Uterus (tissue), 4 donors: ENCODE measurements at places on chromosomes 4 and X.

- no peak for DNase-seq
Measured at GRCh38 chr4:173736840-173737239, 206.8 kb upstream of the HAND2 start.

GRCh38 chr4:82484996-82485783 is 54.8 kb downstream of the ENOPH1 start:
- no peak for DNase-seq

GRCh38 chr4:113733685-113734084 is 27.9 kb downstream of the CAMK2D start:
- no peak for DNase-seq

GRCh38 chr4:6682862-6683590 is 10.7 kb upstream of the S100P start:
- no peak for DNase-seq

DNA sequence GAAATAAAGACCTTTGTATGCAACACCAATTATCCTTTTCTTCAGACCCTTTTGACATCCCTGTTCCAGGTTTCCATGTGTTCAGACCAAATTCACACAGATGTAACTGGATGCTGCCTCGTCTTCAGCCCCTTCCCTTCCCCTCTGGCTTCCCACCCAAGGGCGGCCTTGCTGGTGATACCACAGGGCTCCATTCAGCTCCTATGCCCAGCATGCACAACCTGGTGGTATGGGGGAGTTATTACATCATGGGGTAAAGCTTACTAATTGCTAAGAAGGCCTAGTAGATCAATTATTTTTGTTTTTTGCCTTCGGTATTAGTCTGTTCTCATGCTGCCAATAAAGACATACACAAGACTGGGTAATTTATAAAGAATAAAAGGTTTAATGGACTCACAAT is 317.0 kb upstream of the CXXC4 start:
- no peak for DNase-seq

- no peak for DNase-seq
Measured at GRCh38 chr4:185709802-185710486, 102.0 kb downstream of the SORBS2 start.

DNA sequence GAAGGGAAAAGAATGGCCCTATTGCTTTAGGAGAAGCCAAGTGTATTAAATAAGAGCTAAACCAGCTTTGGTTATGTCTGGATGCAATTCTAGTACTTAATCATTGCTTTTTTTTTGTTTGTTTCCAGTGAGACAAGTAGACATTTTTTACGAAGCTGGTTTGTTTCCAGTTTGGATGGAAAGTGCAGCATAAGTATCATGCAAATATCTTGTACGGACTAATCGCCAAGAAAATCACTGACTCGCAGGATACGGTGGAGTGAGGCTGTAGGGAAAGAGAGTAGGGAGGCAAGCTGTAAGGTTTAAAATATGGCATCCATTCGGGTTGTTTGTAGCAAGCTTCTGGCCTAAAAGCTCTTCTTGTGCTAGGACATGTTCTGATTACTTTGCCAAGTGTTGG is 64.8 kb downstream of the HPGD start:
- peak; percentile 69 for DNase-seq

DNA sequence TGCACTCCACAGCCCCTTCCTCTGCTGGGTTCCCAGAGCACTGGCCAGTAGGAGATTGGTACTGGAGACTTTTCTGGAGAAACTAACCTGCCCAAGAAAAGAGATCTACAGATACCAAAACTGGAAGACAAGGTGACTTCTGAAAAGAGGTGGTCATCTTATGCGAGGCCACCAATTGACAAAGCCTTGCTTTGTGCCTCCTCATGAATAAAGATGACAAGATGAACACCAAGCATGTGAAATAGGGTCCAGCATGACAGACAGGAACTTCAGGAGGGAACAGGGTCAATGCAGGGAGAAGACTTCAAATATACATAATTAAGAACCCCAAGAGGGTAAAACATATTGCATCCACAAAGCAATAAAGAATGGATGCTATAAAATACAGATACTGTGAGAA is 137.9 kb downstream of the APBB2 start:
- DNase-seq: no peak

- DNase-seq: no peak
Measured at GRCh38 chr4:40916880-40917279, 167.1 kb downstream of the NSUN7 start.

DNA sequence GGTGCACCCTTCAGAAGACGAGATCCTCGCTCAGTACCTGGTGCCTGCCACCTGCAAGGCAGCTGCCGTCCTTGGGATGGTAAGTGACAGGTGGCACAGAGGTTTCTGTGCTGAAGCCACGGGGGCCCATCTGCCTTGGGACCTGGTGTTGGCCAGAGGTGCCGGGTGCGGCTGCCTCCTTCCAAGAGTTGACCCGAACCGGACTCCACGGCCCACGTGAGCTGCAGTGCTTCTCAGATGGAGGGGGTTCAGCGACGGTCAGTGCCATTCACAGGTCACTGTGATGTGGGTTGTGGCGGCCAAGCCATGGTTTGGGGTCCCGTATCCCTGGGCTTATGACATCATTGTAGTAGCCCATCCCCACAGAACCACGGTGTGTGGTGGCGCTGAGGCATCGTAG is 19.0 kb upstream of the MSANTD1 start:
- DNase-seq: no peak

DNA sequence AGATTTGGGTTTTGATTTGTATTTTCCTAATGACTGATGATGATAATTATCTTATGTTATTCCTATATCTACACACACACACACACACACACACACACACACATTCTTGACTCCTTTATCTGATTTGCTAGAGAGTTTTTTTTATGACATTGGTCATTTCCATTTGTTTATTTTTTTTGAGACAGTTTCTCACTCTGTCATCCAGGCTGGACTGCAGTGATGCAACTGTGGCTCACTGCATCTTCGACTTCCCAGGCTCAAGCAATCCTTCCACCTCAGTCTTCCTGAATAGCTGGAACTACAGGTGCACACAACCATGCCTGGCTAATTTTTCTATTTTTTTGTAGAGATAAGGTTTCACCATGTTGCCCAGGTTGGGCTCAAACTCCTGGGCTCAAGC is 6.7 kb downstream of the ZNF81 start:
- no peak for DNase-seq

GRCh38 chr4:184732126-184732525 is 1.8 kb downstream of the CENPU start:
- no peak for DNase-seq

- DNase-seq: no peak
Measured at GRCh38 chr4:109385260-109385659, 48.4 kb upstream of the SEC24B start.

- no peak for DNase-seq
Measured at GRCh38 chr4:38928974-38929373, 61.4 kb downstream of the FAM114A1 start.

GRCh38 chr4:2040391-2041238 is 18.5 kb upstream of the NAT8L start:
- DNase-seq: no peak

- DNase-seq: no peak
Measured at GRCh38 chrX:44245733-44246132, 97.7 kb downstream of the EFHC2 start.

- DNase-seq: no peak
Measured at GRCh38 chrX:72057849-72058248, 73.9 kb downstream of the RTL5 start.

GRCh38 chr4:127623797-127624083 is 9.0 kb upstream of the INTU start:
- DNase-seq: no peak

DNA sequence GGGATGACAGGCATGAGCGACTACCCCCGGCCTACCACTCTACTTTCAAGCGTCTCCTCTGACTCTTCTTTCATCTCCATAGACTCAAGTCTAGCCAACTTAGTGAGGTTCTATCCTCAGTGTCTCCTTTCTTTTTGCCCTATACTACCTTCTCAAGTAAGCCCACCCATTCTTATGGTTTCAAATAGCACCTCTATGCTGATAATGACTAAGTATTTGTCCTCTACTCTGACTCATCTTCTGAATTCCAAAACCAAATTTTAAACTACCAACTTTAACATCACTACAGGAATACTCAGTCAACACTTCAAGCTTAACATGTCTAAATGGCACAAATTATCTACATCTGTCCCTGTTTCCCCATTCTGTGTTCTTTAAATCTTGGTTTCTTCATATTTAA is 47.8 kb downstream of the ELF2 start:
- DNase-seq: no peak
